ENCODE measurements at places on chromosomes 16 and 17.

- peak; percentile 41 for DNase-seq
Measured at GRCh38 chr16:22300427-22301071, 3.3 kb downstream of the POLR3E start.

DNA sequence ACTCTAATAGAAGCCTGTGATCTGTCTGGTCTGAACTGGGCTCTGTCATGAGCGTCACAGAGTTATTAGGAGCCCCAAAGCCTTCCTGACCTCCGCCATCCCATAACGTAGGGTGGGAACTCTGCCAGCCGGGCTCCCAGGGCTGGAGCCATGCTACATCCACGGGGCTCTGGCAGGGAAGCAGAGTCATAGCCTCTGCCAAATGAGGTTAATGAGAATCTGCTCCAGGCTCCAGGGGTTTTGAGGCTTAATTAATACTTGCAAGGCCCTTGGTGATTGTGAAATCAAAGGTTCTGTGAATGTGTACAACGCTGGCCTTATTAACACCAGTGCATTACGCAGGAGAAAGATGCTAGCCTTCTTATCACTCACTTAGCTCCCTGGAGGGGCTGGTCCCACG lies 42.4 kb upstream of the ZFP90 start:
- no peak for DNase-seq

DNA sequence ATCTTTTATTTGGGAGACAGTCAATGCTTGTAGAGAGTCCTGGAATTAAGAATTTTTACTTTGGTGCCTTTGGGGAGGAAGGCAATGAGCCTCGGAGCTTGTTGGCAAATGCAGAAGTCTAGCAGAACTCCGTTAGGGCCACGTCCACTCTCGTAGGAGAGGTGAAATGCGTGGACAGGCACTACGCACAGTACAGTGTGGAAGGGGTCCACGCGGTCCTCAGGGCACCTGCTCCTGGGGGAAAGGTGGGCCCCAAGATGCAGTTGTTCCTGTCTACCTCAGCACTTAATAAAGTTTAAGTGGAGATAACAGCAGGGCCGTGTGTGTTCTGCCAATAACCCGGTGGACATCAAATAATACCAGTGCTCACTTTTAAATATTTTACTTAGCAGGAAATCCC lies 1.8 kb downstream of the RAB11FIP3 start:
- DNase-seq, result no peak

DNA sequence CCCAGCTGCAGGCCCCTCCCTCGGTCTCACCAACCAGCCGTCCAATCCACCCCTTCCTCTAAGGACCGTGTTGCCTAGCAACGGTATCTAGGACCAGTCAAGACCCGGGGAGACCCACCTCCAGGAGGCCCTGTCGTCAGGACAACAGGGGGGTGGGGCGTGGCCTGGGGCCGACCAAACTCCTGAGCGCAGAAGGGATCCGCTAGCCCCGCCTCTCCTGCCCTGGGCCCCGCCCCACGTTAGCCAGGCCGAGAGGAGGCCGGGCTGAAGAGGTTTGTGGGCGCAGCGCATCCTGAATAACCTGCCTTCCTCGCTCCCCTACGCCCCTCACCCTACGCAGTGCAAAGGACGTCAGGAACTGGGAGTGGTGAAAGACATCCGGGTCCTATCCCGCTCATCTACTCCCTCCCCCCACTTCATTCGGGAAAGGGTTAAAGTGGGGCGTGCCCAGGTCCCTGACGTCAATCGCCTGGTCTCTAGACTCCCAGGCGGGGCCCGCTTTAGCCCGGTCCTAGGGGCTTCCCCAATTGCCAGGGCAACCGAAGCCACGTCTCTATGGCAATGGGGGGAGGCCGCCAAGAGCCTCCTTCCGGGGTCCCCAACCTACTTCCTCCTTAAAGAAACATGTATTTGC lies 14.7 kb downstream of the DLG4 start:
- peak; percentile 99 for DNase-seq

- no peak for DNase-seq
Measured at GRCh38 chr16:89048090-89048725, 45.4 kb upstream of the ACSF3 start.

Measured in CD4-positive, alpha-beta T cell treated with Interleukin-4 for 4 hours (primary cell).